Pancreas (tissue), 10 donors: ENCODE measurements at places on chromosomes 4 and X. TPM values are rescaled to one million over a fixed set of nuclear protein-coding genes. Genes with fewer than 3 reads are reported as not detected.
A peak's percentile ranks its signal among the peaks of the same experiment; 100 is the strongest.

DNA sequence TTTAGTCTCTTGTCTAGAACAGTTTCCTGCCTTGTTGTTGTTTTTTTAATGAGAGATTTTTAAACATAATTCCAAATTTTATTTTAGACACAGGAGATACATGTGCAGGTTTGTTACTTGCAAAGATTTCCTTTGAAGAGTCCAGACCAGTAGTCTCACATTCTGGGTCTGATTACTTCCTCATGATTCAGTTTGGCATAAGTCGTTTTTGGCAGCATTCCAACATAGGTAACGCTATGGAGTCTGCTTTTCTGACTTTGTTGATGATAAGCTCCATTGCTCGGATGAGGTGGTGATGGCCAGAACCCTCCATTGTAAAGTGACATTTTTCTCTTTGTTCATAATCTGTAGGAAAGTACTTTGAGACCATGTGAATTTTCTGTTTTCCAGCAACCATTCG lies 74.7 kb downstream of the CLCN4 start:
- no peak overlapping the region for H3K27ac ChIP-seq
- DNase-seq = no peak
- H3K36me3 ChIP-seq = no peaks in the 10 kb centered on the region
- H3K4me3 ChIP-seq = no peak overlapping the region
- no peaks in the 10 kb centered on the region for H3K27me3 ChIP-seq

- no peaks in the 10 kb centered on the region for H3K36me3 ChIP-seq
- H3K27me3 ChIP-seq = no peaks in the 10 kb centered on the region
- H3K4me1 ChIP-seq = no peaks in the 10 kb centered on the region
- H3K4me3 ChIP-seq = no peak overlapping the region
These were observed 198.4 kb upstream of the SFRP2 start for GRCh38 chr4:153987291-153987690.

- H3K27me3 ChIP-seq = no peaks in the 10 kb centered on the region
- H3K27ac ChIP-seq = no peak overlapping the region
- H3K4me3 ChIP-seq = no peak overlapping the region
- H3K4me1 ChIP-seq = no peaks in the 10 kb centered on the region
- peaks cover 13% of the 10 kb centered on the region for H3K36me3 ChIP-seq
- DNase-seq = no peak
These were observed 136.2 kb upstream of the BMPR1B start for GRCh38 chr4:94621491-94622080.

DNA sequence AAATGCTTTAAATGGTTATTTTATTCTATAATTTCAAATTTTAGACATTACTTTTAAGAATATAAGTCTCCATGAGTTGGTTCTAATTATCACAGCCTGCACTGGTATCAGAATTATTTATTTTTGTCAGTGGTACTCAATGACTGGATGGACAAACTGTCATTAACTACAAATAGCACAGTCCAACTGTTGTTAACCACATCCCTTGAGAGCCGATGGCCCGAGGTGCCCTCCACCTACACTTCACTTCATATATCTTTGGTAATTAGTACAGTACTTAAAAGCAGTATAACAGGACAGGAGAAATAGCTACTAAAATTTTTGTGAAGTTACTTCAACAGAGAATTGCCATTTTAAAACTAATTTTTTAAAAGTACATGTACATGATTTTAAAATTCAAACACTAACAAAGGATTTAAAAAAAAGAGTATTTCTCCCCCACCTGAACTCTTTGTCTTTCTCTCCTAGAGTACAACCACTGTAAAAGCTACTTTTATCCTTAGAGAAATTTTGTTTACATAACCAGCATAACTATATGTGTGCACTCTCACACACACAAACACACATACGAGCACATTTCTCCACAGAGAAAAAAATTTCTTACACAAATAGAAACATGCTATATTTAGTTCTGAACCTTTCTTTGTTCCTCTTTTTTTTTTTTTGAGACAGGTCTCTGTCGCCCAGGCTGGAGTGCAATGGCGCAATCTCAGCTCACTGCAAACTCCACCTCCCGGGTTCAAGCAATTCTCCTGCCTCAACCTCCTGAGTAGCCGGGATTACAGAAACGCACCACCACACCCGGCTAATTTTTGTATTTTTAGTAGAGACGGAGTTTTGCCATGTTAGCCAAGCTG lies 6.5 kb downstream of the TIFA start:
- no peaks in the 10 kb centered on the region for H3K36me3 ChIP-seq
- peaks cover 28% of the 10 kb centered on the region for H3K4me1 ChIP-seq
- H3K27me3 ChIP-seq = no peaks in the 10 kb centered on the region

DNA sequence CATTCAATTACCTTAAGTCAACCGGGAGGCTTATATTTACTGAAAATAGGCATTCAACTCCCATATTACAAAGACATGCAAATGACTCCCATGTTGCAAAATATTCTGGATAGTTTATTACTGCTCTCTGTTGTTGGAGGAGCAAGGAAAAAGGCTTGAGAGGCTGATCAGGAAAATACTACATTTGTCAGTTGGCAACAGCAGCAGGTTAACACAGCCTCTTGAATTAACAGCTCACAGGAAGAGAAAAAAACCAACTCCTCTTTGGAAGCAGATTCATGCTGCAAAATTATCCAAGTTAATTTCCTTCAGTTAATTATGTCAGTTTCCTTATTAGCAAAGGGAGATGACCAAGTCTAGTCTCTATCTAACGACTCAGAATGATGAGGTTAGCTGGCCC lies 238.9 kb downstream of the MAML3 start:
- no peak overlapping the region for H3K4me3 ChIP-seq
- no peaks in the 10 kb centered on the region for H3K27me3 ChIP-seq
- H3K27ac ChIP-seq = peak overlapping the region; percentile 5
- DNase-seq = no peak
- H3K36me3 ChIP-seq = no peaks in the 10 kb centered on the region

DNA sequence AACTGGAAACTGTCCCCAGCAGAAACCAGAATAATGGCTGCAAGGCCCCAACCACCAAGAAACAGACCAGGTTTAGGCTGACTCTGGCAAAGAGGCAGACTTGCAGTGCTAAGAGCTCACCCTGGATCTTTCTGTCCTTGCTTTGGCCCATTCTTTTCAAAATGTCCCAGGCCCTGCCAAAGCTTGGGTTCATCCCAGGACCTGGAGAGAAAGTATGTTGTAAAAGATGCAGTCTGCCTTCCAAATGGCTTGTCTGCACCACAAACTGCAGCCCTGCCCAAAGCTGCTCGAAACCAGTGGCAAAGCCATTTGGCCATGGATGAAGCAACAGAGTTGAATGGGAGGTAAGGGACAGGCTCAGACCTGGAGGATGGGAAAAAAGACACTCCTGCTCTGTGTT lies 38.0 kb upstream of the LNX1 start:
- H3K4me3 ChIP-seq = no peak overlapping the region
- DNase-seq = no peak

DNA sequence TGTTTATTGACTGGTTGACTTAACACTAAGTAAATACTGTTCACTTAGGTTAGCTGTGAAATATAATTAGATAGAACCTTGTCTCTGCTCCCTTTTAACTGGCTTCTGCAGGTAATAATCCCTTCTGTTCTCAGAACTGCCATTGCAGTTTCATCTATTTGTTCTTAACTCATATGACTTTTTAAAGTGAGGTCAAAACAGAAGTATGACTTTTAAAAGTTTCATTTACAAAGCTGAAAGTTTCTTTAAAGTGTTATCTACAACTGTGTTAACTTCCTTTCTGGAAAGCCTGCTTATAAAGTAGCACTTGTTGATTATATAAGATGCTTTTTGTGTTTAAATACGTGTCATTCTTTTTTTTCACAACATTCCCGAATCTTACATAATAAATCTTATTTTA lies 127.4 kb downstream of the TET2 start:
- no peaks in the 10 kb centered on the region for H3K27me3 ChIP-seq
- DNase-seq = no peak
- H3K27ac ChIP-seq = no peak overlapping the region
- peaks cover 15% of the 10 kb centered on the region for H3K36me3 ChIP-seq
- H3K4me3 ChIP-seq = no peak overlapping the region
- H3K4me1 ChIP-seq = no peaks in the 10 kb centered on the region

- H3K36me3 ChIP-seq = no peaks in the 10 kb centered on the region
- no peaks in the 10 kb centered on the region for H3K27me3 ChIP-seq
- H3K27ac ChIP-seq = no peak overlapping the region
- no peak for DNase-seq
- no peak overlapping the region for H3K4me3 ChIP-seq
These were observed 3.9 kb downstream of the KIT start for GRCh38 chr4:54661686-54662085.

DNA sequence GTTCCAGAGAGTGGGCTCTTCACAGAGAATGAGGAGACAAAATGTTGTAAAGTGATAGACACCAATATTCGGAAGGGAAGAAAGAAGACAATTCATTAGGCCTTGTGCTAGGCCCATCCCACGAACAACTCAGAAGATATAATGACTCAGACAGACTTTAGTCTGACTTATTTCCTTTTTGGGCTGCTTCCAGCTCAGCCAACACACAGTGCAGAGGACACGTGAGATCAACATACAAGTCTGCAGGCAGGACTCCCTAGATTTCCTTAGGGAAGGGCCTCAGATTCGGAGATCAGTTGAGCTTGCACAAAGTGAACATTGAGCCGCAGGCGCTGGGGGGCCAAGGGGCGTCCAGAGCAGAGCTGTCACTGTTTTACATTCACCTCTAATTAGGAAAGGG lies 290.7 kb upstream of the TENM3 start:
- no peaks in the 10 kb centered on the region for H3K4me1 ChIP-seq
- no peak for DNase-seq
- no peak overlapping the region for H3K27ac ChIP-seq
- H3K27me3 ChIP-seq = no peaks in the 10 kb centered on the region

- no peak for DNase-seq
- no peak overlapping the region for H3K27ac ChIP-seq
These were observed 44.0 kb upstream of the CT47C1 start for GRCh38 chrX:119028733-119029330.

GRCh38 chr4:90584051-90584450 lies 456.9 kb downstream of the CCSER1 start:
- no peak overlapping the region for H3K4me3 ChIP-seq
- no peak for DNase-seq
- no peaks in the 10 kb centered on the region for H3K36me3 ChIP-seq
- no peaks in the 10 kb centered on the region for H3K4me1 ChIP-seq

DNA sequence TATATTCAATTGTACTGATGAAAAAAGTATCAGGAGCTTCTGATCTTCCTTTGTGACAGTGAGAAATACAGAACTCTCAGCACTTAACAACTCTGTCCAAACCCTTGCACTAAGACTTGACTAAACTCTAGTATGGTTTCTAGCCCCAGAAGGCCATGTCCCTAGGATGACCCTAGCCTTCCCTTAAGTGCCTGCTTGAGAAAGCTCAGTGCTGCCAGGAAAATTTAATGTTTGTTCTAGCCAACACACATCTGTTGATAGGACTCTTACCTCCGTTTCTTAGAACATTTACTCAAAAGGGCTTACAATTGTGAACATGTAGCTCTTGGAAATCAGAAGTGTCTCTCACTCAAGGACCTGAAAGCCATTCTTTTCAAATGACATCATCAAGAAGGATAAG lies 1055.2 kb upstream of the FTHL17 start:
- no peak overlapping the region for H3K4me3 ChIP-seq
- DNase-seq = no peak
- no peaks in the 10 kb centered on the region for H3K36me3 ChIP-seq
- no peak overlapping the region for H3K27ac ChIP-seq
- H3K27me3 ChIP-seq = no peaks in the 10 kb centered on the region

- no peak overlapping the region for H3K27ac ChIP-seq
- H3K4me3 ChIP-seq = no peak overlapping the region
- no peaks in the 10 kb centered on the region for H3K27me3 ChIP-seq
- DNase-seq = no peak
- H3K4me1 ChIP-seq = no peaks in the 10 kb centered on the region
These were observed 46.8 kb downstream of the NEK1 start for GRCh38 chr4:169565606-169566005.

GRCh38 chr4:1797861-1798579 lies 4.9 kb downstream of the FGFR3 start:
- no peak overlapping the region for H3K27ac ChIP-seq
- H3K36me3 ChIP-seq = peaks cover under 1% of the 10 kb centered on the region
- H3K4me1 ChIP-seq = peaks cover 8% of the 10 kb centered on the region
- no peak for DNase-seq
- no peaks in the 10 kb centered on the region for H3K27me3 ChIP-seq

GRCh38 chrX:39049975-39050374 lies 248.7 kb downstream of the MID1IP1 start:
- no peak overlapping the region for H3K27ac ChIP-seq
- no peak for DNase-seq
- no peaks in the 10 kb centered on the region for H3K27me3 ChIP-seq

- H3K4me1 ChIP-seq = no peaks in the 10 kb centered on the region
- H3K4me3 ChIP-seq = no peak overlapping the region
- DNase-seq = no peak
- H3K36me3 ChIP-seq = no peaks in the 10 kb centered on the region
These were observed 91.3 kb upstream of the GALNTL6 start for GRCh38 chr4:171721937-171722336.

DNA sequence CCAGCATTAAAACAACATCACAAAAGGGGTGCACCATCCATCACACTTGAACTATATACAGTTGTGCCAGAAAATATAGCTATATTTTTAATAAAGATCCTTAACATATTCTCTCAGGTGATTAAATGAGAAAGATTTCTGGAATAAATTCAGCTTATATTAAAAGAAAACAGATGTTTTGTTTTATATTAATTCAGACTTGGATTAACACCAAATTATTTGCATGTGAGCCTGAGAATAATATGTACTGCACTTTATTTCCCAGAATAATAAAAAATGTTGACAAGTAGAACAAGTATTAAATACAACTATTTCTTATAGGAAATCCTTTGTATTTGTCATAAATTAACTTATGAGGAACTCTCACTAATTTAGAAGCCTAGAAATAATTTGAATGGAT lies 1467.4 kb downstream of the RAPGEF2 start:
- H3K27ac ChIP-seq = no peak overlapping the region
- no peaks in the 10 kb centered on the region for H3K4me1 ChIP-seq
- no peaks in the 10 kb centered on the region for H3K36me3 ChIP-seq
- DNase-seq = no peak
- no peak overlapping the region for H3K4me3 ChIP-seq

DNA sequence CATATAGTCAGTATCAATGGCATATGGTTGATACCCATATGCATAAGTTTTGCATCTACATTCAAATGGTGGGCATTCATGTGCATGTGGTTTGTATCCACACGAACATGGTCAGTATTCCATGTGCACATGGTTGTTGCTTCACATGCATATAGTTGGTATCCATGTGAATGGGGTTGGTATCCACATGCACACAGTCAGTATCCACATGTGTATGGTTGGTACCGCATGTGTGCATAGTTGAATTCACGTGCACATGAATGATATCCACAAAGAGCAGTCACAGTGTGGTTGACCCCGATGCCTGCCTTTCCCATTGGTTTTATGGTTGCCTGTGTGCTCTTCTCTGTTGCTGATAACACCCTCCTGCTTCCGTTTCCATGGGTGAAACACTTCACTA lies 427.9 kb downstream of the STIM2 start:
- no peak for DNase-seq
- H3K36me3 ChIP-seq = no peaks in the 10 kb centered on the region
- no peak overlapping the region for H3K4me3 ChIP-seq
- no peaks in the 10 kb centered on the region for H3K27me3 ChIP-seq
- no peaks in the 10 kb centered on the region for H3K4me1 ChIP-seq

GRCh38 chr4:121784401-121784800 lies 16.7 kb upstream of the EXOSC9 start:
- no peaks in the 10 kb centered on the region for H3K36me3 ChIP-seq
- no peak for DNase-seq
- no peak overlapping the region for H3K4me3 ChIP-seq
- no peaks in the 10 kb centered on the region for H3K27me3 ChIP-seq

Gene TKTL2
- not detected for total RNA-seq

Gene CLDN34
- total RNA-seq = 0.21 TPM

Gene CACNA1F
- 0.20 TPM for total RNA-seq

Gene STK26
- 2.1 TPM for total RNA-seq

Gene ATP6AP1
- 34.6 TPM for total RNA-seq

Gene CSAG2
- total RNA-seq = not detected

Gene PITX2
- total RNA-seq = not detected

Gene CT45A3
- not detected for total RNA-seq

Gene ATOH1
- not detected for total RNA-seq

Gene HPSE
- 0.95 TPM for total RNA-seq
